ENCODE measurements at places on chromosomes 16 and 17. TPM values are rescaled to one million over a fixed set of nuclear protein-coding genes. Genes with fewer than 3 reads are reported as not detected.

The GRN gene
- total RNA-seq, result 214 TPM

DNA sequence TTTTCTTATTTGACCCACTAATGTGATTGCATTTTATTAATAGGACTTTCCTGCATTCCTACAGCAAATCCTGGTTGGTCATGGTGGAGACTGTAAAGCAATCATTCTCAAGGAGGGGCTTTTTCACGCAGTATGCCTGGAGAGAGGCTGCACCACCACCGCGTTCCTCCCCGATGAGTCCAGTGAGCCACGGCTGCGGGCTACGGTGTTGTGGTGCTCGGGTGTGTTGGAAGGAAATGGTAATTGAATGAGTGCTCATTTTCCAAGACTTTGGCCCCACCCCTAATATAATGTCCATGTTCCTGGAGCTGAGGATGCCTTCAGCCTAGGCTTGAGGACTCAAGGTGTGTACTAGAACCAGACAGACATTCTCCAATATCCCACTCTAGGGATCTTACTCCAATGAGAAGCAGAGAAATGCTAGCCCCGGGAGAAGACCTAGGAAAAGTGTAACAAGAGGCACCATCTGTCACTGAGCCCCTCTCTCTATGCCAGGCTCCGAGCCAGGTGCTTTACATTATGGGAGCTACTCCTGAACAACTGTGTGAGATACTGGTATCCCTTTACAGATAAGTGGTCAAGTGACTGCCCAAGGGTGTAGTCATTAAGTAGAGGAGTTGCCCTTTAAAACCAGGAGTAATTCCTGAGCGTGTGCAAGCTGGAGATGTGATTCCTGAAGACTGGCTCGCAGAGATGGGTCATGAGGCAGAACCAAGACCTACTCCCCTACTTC, 39.4 kb downstream of the HEATR6 start:
- peaks cover 3% of the 10 kb centered on the region for H3K27me3 ChIP-seq

GRCh38 chr16:10256784-10257641, 74.8 kb upstream of the GRIN2A start:
- H3K27me3 ChIP-seq, result peaks cover 8% of the 10 kb centered on the region
- no peak for DNase-seq
- H3K4me3 ChIP-seq, result no peak overlapping the region
- H3K27ac ChIP-seq, result no peak overlapping the region
- no peaks in the 10 kb centered on the region for H3K36me3 ChIP-seq
- H3K4me1 ChIP-seq, result no peaks in the 10 kb centered on the region

The MTHFSD gene
- 16.9 TPM for total RNA-seq

GRCh38 chr16:28163699-28164098, 48.1 kb downstream of the XPO6 start:
- H3K36me3 ChIP-seq, result peaks cover 36% of the 10 kb centered on the region
- peaks cover 46% of the 10 kb centered on the region for H3K4me1 ChIP-seq
- peaks cover 3% of the 10 kb centered on the region for H3K27me3 ChIP-seq
- peak overlapping the region; percentile 42 for H3K27ac ChIP-seq
- no peak overlapping the region for H3K4me3 ChIP-seq
- DNase-seq, result no peak
